ENCODE measurements at places on chromosomes 4 and X. TPM values are rescaled to one million over a fixed set of nuclear protein-coding genes. Genes with fewer than 3 reads are reported as not detected.
A peak's percentile ranks its signal among the peaks of the same experiment; 100 is the strongest.

Gene CTAG2
- not detected for total RNA-seq

Gene ETDA
- not detected for total RNA-seq

DNA sequence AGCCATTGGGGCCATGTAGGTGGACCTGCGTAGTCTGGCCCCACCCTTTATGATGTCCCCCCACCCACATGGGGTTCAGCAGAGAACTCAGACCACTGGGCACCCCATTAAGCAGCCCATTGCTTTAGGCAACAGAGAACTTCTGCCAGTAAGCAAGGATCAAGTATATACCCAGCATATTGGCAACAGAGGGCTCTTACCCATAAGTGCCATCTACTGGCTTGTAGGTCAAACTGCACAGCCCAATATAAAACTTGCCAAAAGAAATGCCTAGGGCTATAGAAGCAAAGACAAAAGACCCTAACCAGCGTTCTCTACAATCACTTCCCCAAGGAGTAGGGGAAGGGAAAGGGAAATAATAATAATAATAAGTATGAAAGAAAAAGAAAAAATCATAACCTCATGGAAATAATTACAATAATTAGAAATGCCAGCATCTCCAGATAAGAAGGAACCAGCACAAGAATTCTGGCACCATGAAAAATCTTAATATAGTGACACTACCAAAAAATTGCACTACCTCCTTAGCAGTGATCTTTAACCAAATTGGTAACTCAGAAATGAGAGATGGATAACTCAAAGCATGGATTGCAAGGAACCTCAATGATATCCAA, 1090.7 kb downstream of the FAT4 start:
- DNase-seq, result peak; percentile 5

DNA sequence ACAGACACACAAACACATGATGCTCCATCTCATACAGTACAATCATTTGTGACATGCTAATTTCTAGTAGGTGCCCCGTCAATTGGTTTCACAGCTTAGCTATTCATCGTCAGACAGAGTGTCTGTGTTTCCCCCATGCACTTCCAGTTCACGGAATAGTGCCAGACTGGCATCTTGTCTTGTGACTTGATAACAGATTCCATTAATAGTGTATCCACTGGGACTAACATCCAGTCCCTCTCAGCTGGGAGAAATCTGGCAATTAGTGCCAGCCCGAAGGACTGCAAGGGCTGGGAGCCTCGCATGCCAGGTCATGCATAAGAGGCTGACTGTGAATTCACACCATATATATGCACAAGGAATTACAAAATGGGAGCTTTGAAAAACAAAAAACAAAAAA, 20.2 kb upstream of the GATB start:
- DNase-seq, result no peak

GRCh38 chr4:186204686-186205085, 13.3 kb downstream of the CYP4V2 start:
- no peak for DNase-seq

GRCh38 chr4:74755486-74755885, 38.8 kb downstream of the BTC start:
- no peak for DNase-seq

GRCh38 chrX:87900320-87900908, 382.8 kb downstream of the KLHL4 start:
- DNase-seq, result peak; percentile 35

DNA sequence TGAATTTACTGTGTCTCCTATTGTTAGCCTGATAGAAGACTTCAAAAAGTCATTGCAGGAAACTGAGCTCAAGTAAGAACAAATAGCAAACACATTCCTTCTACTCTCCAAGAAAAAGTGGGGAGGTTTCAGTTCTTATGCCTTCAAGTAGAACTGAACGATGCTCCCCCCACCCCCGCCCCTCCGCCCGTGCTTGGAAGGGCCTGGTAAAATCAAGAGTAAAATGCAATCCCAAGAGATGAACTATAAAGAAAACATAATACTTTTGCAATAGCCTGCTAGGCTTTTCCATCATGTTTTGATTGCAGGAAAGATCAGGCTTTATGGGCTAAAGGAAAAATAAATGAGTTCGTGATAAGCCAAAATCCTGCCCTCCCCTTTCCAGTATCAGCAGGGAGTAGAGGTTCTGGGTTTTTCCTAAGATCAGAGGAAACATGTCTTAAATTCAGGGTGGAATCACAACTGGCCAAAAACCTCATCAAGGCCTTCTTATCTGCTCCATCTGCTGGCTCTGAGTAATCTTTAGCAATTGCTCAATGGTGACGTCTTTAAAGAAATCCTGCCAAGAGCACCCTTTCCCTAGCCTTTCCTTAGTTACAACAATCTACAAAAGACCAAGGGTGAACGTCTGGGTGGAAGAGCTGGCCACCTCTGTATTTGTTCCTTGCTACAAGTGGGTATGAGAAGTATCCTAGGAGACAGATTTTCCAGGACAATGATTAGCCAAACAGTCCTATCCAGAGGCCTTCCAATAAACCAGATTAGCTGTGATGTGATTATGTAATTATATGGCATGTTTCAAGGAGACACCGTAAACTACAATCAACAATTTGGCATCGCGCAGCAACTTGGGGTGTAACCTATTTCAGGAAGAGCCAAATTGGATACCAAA, 66.3 kb upstream of the FAM9C start:
- DNase-seq, result peak; percentile 97

GRCh38 chr4:176875446-176875930, 82.8 kb upstream of the VEGFC start:
- peak; percentile 96 for DNase-seq

Data from RPMI7951 (cell line).